ENCODE measurements at places on chromosomes 13 and 19.
A peak's percentile ranks its signal among the peaks of the same experiment; 100 is the strongest.

DNA sequence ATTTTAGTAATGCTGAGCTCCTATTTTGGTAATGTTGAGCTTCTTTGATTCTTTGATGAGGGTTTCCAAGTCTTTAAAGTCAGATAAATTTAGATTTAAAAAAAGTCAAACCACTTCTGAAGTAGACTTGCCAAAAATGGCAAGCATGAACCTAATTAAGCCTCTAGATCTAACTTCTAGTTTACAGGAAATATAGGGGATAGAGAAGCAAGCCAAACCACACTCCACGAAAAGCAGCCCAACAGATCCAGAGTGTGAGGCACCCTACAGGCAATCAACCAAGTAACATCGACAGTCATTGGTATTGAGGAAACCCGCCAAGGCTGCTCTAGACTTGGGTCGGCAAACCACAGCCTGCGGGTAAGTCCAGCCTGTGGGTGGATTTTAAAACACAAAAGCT, 3.7 kb downstream of the GGACT start:
- no peak for DNase-seq

GRCh38 chr19:703651-704446, 4.9 kb upstream of the PALM start:
- peak; percentile 84 for DNase-seq

- no peak for DNase-seq
Measured at GRCh38 chr19:34225659-34226015, 28.7 kb upstream of the GARRE1 start.

DNA sequence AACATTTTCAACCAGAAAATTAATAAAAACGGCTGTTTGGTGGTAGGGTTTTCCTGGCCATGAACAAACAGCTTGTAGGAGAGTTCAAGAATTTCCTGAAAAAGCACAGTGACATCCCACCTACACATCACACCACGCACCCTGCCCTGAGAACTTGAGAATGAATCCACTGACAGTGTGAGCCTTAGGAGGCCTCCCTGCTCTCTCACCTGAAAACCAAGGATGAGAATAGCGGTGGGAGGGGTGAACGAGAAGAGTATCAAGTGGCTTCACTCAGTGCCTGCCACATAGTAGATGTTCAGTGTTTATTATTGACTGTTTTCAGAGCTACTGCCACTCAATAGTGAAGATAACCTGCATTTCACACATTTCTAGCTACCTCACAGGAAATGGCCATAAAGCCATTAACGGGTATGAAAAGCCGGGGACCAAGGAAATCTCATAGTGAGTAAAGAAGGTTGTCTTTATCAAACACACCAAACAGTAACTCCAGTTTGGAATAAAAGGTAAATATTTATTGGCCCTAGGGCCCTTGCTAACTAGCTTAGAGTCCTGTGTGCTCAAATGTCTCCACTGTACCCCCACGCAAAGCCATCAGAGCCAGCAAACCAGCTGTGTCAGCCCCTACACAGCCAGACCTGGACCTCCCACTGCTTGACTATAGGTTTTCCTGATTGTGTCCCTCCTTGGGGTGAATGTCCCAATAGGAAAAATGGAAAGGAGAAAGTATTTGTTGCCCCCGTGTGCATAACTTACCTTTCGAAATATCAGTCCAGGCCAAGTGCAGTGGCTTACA, 40.6 kb downstream of the TPT1 start:
- no peak for DNase-seq

GRCh38 chr13:51177188-51177587, 45.0 kb upstream of the FAM124A start:
- DNase-seq = no peak

DNA sequence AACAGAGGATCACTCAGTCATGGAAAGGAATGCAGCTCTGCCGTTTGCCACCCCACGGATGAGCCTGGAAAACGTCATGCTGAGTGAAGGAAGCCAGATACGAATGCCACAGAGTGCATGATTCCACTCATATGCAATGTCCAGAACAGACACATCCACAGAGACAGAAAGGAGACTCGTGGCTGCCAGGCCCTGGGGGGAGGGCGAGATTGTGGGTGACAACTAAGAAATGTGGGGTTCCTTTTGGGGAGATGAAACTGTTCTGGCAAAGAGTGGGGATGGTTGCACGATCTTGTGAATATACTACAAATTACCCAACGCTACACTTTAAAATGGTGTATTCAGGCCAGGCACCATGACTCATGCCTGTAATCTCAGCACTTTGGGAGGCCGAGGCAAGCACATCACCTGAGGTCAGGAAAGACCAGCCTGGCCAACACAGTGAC, 27.2 kb upstream of the NAPA start:
- peak; percentile 97 for DNase-seq

GRCh38 chr13:60407095-60407494, 10.1 kb downstream of the TDRD3 start:
- DNase-seq = no peak

- DNase-seq = no peak
Measured at GRCh38 chr13:113815151-113816058, 48.5 kb downstream of the GAS6 start.

DNA sequence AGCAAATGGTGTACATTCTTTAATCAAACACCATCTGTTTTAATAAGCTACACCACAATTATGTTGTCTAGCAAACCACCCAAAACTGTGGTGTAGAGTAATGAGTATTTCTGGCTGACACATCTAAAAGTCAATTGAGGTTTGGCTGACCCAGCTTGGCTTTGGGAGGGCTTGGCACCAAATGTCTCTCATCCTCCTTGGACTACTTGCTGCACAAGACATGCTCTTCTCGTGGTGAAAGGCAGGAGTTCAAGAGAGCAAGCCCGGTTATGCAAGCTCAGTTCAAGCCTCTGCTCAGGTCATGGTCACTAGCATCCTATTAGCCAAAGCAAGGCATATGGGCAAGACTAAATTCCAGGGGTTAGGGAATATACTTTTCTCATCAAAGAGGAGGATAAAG, 37.1 kb downstream of the LACC1 start:
- DNase-seq = no peak

DNA sequence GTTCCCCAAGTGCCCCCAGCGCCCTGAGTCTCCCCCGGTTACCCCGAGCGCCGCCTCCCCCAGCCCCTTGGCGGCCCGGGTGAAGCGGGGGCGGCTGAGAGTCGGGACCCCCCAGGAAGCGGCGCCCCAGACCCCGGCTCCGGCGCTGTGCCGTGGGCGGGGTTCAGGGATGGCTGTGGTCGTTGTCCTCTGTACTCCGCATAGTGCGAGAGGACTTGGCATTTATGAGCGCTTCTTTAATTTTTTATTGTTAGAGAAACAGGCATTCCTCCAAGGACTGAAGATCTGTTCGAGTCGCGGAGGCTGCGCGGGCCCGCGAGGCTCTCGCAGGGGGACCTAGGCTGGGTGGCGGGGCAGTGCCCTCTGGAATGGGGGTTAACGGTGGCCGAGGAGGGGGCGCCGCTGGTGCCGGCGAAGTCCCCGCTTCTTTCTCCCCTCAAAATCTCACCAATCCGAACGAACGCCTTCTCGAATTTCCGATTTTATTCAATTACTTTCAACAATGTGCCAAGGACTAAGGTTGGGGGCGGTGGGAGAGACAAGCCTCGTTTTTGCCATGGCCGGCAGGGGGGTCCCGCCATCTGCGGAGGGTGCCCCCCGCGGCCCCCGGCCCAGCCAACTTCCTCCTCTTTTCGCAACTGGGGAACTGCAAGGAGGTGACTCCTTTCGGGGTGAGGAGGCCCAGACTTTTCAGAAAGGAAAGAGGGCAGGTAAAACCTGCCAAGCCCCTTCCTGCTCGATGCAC, 596 bp upstream of the GJB2 start:
- no peak for DNase-seq

DNA sequence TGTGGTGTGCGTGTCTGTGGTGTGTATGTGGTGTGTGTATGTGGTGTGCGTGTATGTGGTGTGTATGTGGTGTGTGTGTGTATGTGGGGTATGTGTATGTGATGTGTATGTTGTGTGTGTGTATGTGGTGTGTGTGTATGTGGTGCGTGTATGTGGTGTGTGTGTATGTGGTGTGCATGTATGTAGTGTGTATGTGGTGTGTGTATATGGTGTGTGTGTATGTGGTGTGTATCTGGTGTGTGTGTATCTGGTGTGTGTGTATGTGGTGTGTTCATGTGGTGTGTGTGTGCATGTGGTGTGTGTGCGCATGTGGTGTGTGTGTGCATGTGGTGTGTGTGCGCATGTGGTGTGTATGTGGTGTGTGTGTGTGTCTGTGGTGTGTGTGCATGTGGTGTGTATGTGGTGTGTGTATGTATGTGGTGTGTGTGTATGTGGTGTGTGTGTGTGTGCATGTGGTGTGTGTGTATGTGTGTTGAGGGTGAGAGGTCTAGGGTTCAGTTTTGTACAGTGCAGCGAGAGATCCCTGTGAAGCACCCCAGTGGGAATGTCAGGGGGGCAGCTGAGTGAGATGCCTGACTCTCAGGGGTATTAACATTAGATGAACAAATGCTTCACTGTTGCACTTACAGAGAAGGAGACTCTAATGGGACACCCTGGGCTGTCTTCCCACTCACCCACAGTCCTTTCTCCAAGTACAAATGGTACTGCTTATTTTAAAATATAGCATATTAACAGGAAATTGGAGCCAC, 61.3 kb upstream of the MEDAG start:
- no peak for DNase-seq

GRCh38 chr19:38647368-38647965, at the start of gene ACTN4:
Gene ACTN4, plus strand, starts transcription at chr19:38647649. Its CDS starts 97 bp downstream, at chr19:38647746.
- DNase-seq = peak; percentile 99

DNA sequence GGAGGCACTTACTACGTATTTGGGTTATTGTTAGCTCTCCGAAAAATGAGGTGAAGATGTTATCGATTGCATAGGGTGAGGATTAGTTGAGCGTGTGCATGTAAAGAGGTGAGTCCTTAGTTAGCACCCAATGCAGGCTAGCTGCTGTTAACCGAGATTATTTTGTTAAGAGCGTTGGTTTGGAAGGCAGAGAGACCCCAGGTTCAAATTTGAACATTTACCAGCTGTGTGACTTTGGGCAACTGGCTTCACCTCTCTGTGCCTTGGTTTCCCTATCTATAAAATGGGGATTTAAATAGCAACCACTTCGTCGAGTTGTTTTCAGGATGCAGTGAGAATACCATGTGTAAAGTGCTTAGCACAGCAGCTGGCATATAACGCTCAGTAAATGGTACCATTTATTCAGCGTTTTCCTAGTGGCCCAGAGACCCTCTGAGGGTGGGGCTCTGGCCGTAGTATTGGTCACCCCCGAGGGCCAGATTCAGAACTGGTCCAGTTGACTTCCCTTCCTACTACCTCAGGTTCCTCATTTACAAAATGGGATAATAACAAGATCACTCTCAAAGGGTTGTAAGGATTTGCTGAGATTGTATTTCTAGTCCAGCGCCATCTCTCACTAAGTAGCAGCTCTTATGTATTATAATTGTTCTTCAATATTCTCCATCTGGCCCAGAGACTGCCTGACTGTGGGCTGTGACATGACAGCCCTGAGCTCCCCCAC, 887 bp downstream of the SIPA1L3 start:
- DNase-seq = no peak

- DNase-seq = peak; percentile 85
Measured at GRCh38 chr19:42433503-42434260, 6.5 kb upstream of the LIPE start.

DNA sequence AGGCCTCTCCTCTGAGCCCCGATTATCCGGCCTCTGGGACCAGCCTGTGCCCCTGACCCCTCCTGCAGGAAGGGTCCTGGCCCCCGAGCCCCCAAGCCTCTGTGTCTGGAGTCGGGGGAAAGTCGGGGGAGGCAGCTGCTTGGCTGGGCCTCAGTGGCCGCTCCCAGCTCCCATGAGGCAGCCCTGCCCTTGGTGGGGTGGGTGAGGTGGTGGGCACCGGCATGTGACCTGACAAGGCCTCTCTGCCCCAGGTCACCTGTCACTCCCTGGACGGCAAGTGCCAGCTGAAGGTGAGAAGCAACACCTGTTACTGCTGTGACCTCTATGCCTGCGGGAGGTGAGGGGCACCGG, 41.5 kb downstream of the TMEM255B start:
- DNase-seq = no peak

GRCh38 chr13:114099191-114099590, 33.2 kb downstream of the RASA3 start:
- peak; percentile 99 for DNase-seq
